ENCODE measurements at places on chromosomes 16 and 17.

DNA sequence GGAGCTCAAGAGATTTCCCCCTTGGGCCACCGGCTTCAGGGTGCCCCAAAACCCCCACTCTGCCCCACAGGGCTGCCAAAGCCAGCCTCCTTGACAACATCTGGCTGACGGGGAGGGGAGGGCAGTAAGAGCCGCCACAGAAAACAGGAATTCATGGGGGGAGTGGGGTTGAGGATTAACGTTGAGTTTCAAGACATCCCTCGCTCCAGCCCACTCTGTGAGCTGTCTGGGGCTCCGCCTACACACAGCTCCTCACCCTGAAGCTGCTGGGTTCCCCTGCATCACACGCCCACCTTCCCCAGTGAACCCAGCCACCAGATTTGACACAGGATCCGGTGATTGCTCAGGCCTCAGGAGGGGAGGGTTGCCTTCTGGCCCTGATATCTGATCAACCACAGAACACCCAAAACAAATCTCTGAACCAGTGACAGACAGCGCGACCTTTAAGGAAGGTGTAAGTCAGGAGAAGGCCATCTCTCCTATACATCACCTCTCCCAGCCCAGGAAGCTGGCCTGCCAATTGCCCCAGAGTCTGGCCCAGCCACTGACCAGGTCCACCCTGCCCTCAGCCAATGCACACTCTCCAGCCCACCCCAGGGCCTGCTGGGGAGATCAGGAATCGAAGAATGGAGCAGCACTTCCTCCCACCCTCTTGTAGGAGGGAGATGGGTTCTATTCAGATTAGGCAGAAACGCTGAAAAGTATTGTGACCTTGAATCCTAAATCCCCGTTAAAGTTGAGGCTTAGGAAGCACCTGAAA, 132.1 kb downstream of the CLEC16A start:
- no peak for DNase-seq

DNA sequence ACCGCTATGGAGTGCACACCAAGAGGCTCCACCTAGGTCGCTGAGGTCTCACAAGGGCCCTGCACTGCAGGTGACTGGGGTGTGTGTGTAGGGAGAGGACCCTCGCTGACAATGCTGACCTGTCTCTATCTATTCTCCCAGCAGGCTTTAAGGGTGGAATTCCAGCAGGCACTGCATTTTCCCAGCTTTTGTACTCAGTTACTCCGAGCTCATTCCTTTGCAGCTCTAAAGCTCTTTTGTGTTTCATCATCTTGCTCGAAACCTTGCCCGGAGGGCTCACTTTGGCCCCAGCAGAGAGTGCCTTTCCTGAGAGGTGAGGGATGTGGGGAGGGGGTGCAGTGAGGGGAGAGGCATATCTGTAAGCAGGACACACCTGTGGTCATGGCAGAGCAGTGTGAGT, 39.3 kb downstream of the SMPD3 start:
- no peak for DNase-seq

DNA sequence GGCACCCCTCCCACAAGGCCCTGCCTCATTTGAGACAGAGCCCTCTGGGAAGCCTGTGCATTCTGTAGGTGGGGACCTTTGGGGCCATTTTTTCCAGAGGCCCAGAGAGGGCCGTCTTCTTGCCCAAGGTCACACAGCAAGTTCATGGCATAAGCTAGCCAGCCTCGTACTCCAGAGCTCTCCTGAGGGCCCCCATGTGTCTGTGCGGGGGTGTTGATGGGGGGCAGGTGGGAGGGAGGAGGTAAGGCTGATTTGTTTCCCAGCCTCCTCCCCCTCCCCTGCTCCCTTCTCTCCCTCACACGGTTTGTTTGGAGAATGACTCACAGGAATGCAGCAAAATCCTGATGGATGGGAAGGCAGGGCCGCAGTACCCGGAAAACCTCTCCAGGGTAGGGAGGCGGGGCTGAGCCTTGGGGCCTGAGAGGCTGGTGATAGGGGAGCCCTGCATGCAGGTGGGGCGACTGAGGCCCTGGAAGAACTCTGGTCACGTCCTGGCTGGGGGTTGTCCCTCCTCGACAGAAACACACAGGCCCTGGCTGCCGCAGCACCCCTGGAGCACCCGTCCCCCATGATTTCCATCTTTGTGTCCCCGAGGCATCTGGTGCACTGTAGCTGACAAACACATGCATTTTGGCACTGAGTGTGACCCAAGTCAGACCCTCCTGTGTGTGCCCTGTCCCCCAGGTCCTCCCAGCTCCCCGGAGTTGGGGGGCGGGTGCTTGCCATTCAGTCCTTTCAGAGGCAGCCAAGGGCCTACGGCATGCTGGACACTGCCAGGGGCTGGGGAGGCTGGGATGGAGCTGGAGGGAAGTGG, 29.7 kb downstream of the RAI1 start:
- peak; percentile 81 for DNase-seq

GRCh38 chr17:6492892-6493674, 48.8 kb downstream of the PIMREG start:
- DNase-seq: no peak

- DNase-seq: no peak
Measured at GRCh38 chr16:52741351-52741750, 194.4 kb upstream of the TOX3 start.

DNA sequence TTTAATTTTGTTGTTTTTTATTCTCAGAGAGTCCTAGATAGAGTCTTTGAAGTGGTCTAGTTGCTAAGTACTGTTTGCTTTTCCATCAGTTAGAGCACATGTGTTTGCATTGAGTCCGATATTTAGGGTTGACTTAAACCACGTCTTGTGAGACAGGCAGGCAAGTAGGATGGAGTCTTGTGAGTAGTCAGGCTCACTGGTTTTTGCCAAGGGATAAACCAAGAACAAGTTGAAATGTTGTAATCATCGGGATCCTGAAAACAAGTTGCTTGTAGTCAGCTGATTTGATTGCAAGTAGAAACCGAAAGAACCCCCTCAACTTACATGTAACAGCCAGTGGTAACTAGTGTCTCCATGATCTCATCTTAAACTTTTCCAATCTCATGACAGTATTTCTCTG, 17.2 kb downstream of the ATP6V0A1 start:
- peak; percentile 11 for DNase-seq

- DNase-seq: no peak
Measured at GRCh38 chr16:86075839-86076440, 177.0 kb downstream of the IRF8 start.

- no peak for DNase-seq
Measured at GRCh38 chr17:34383216-34383615, 20.2 kb upstream of the CCL1 start.

DNA sequence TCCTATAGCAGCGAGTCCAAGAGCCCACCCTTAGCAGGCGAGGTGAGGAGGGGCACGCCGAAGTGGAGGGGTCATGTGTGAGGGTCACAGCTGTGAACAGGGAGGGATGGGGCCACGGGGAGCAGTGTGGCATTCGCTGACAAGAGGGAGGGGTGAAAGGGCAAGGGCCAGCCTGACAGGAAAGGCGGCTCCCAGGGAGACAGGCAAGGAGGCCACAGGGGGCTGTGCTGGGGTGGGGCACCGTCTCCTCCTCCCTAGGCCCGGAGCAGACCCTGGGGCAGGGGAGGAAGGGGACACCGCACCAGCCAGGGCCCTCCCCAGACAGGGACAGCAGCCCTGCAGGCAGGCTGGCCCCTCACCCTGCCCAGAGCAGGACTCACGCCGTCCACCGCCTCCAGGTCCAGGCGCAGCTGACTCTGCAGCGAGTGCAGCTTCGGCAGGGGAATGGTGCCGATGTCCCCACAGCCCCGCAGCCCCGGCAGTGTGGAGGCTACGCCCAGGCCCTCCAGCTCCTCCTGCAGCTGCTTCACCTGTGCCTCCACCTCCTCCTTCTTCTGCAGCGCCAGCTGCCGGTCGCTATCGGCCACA, 15.1 kb downstream of the GNPTG start:
- no peak for DNase-seq

- no peak for DNase-seq
Measured at GRCh38 chr16:81424771-81425170, 19.8 kb upstream of the CMIP start.

DNA sequence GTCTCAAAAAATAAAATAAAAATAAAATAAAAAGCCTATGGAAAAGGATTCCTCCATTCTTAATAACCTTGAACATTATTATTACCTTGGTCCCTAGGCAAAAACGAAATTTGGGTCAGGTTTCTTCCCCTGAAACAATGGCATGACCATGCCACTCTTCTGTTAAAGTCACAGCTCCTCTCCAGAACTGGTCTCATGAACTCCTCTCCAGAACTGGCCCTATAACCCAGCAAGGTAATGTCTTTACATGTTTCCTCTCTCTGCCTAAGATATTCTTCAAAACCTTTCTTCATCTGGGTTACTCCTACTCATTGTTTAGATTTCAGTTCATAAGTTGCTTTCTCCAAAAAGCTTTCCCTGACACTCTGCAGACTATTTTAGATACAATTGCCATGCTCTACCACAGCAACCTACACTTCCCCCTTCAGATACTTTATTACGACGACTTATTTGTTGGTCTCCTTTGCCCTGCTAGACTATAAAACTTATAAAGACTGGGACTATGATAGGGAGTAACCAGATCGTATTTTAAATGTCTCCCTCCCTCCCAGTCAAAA, 13.5 kb downstream of the TRIM37 start:
- DNase-seq: no peak

- no peak for DNase-seq
Measured at GRCh38 chr17:81179861-81180260, 13.8 kb upstream of the AATK start.

GRCh38 chr17:55436224-55437158, 14.9 kb upstream of the MMD start:
- no peak for DNase-seq

- no peak for DNase-seq
Measured at GRCh38 chr16:83532634-83533033, 275.1 kb upstream of the HSBP1 start.

DNA sequence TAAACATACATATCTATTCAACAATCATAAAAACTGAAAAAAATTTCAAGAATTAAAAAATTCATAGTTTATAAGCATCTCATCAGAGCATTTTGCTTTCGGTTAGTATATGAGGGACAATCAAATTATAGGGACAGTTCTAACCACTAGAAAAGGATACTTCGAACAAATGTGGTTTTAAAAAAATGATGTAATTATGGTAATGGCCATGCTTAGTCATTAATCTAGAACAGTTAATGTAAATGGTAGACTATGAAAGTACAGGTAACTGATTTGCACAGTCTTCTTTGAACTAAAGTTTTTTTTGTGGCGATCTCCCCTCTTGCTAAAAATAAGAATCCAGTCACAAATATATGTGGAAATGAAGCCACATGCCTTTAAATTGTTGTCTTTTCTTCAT, 63.5 kb upstream of the PHOSPHO1 start:
- DNase-seq: no peak

DNA sequence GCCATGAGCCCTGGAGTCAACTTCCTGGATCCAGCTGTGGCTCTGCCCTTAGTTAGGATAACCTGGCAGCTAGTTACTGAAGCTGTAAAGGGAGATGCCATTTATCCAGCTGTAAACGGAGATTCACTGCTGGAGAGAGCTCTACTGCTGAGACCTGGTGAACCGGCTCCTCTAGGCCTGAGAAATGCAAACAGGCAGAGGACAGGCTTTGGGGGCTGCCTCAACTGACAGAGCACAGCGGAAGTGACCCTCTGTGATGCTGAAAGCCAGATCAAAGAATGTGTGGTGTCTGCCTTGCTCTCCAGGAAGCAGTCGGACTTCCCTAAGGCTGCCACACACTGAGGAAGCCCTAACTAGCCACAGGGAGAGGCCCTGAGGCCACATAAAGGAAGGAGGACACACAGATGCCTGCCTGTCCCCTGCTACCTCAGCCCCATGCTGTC, 21.9 kb upstream of the GPRC5C start:
- DNase-seq: no peak

- no peak for DNase-seq
Measured at GRCh38 chr17:74260525-74260850, 13.5 kb upstream of the DNAI2 start.

DNA sequence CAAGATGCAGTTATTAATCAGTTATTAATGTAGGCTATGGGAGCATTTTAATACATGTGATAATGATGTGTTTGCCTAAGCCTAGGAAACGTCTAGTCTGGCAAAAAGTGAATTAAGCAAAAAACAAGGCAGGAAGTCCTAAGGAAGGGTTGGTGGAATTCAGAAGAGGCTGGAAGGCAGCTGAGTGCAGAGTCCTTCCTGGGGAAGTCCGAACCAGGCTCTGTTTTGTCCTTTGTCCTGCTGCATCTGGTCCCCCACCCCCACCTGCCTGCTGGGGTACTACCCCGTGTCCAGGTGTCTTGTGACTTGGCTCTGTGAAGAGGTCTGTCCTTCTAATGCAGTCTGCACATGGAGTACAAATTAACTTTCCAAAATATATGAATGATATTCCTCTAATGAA, 1.5 kb upstream of the MYH10 start:
- DNase-seq: no peak

- no peak for DNase-seq
Measured at GRCh38 chr17:64336760-64337413, 53.8 kb downstream of the PECAM1 start.

GRCh38 chr16:68660359-68660795, 15.3 kb downstream of the CDH3 start:
- DNase-seq: peak; percentile 52

GRCh38 chr16:27486760-27487159, 63.0 kb downstream of the GTF3C1 start:
- DNase-seq: no peak

DNA sequence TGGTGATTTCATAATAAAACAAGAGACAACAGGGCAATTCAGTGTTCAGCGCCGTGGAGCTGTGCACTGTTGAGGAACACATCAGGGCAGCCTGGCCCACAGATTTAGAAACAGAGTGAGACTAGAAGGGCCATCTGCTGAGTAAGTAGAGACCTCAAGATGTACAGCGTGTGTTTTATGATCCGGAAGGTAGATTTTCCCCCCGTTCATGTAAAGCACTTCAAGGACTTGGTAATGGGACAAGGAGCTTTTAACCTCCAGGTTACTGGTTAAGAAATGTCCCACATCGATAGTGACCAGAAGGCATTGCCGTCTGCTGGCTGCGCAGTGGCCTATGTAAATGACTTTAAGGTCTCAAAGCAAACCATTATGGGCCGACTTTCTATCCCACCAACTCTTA, 1057.7 kb upstream of the EEF2KMT start:
- DNase-seq: no peak

DNA sequence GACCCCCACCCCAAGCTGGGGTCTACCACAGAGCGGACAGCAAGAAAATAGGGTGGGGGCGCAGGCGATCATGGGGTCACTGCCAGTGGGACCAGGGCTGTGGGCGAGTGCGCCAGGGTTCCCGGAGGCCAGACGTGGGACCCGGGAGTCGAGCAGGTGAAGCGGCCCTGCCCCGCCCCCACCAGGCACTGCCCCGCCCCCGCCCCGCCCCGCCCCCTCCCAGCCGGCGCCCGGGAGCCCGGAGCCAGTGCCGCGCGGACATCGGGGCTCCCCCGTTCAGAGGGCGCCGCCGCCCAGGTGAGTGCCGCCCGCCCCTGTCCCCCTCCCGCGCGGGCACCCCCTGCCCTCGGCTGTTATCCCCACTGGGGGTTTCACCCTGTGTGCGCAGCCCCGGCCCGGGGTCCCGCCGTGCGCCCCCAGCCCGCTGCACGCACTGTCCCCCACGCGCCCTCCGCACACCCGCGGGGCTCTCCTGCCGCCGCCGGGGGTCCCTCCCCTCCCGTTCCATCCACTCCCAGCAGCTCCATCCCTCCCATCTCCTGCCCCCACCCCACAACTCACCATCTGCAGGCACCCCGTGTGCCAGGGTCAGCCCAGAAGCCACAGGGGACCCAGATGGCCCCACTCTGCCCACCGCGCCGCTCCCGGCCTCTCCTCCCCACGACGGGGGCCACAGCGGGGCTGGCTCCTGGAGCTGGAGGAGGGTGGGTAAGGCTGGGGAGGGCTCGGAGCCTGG, at the start of gene SSTR5:
SSTR5 (plus strand) TSS at position 222 of the 736 bp plus-strand sequence. CDS start 6,122 bp downstream, outside the sequence.
- no peak for DNase-seq

- peak; percentile 36 for DNase-seq
Measured at GRCh38 chr16:23435500-23435899, 17.5 kb downstream of the COG7 start.

Measured in AG10803 (cell line).